Ascending aorta (tissue), 2 donors: ENCODE measurements at places on chromosomes 5 and 9. TPM values are rescaled to one million over a fixed set of nuclear protein-coding genes. Genes with fewer than 3 reads are reported as not detected.

Gene CCL21
- total RNA-seq, result 7.9 TPM

Gene NR2F1
- 8.0 TPM for total RNA-seq

Gene PLPPR1
- not detected for total RNA-seq

- peaks cover 7% of the 10 kb centered on the region for H3K4me1 ChIP-seq
- no peaks in the 10 kb centered on the region for H3K27me3 ChIP-seq
- peak; percentile 95 for DNase-seq
- H3K27ac ChIP-seq, result peak overlapping the region; percentile 59
Observed at GRCh38 chr5:172806897-172807672, 27.0 kb upstream of the ERGIC1 start.

DNA sequence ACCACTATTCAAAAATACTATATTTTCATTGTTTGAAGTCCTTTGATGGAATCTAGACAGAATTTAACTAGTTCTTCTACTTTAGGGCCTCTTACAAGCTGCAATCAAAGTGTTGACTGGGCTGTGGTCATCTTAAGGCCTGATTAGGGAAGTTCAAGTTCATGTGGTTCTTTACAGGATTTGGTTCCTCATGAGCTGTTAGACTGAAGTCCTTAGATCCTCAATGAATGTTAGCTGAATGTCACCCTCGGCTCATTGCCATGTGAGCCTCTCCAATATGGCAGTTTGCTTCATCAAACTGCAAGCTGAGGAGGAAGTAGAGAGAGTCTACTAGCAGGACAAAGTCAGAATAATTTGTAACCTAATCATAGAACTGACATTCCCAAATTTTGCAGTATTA, 135.1 kb downstream of the CSNK1G3 start:
- no peaks in the 10 kb centered on the region for H3K4me1 ChIP-seq
- no peak overlapping the region for H3K27ac ChIP-seq
- H3K4me3 ChIP-seq, result no peak overlapping the region
- H3K27me3 ChIP-seq, result no peaks in the 10 kb centered on the region
- no peak for DNase-seq
- no peaks in the 10 kb centered on the region for H3K36me3 ChIP-seq

- H3K27ac ChIP-seq, result no peak overlapping the region
- H3K27me3 ChIP-seq, result no peaks in the 10 kb centered on the region
- DNase-seq, result no peak
- no peaks in the 10 kb centered on the region for H3K36me3 ChIP-seq
- no peak overlapping the region for H3K4me3 ChIP-seq
Observed at GRCh38 chr5:107011605-107012004, 659.1 kb downstream of the EFNA5 start.

GRCh38 chr5:88940713-88941112, 57.7 kb upstream of the MEF2C start:
- no peaks in the 10 kb centered on the region for H3K27me3 ChIP-seq
- H3K4me1 ChIP-seq, result no peaks in the 10 kb centered on the region
- no peaks in the 10 kb centered on the region for H3K36me3 ChIP-seq
- DNase-seq, result no peak
- H3K27ac ChIP-seq, result no peak overlapping the region
